ENCODE measurements at places on chromosomes 2 and 18. TPM values are rescaled to one million over a fixed set of nuclear protein-coding genes. Genes with fewer than 3 reads are reported as not detected.

GRCh38 chr2:233535271-233535670 lies 31.3 kb downstream of the USP40 start:
- no peaks in the 10 kb centered on the region for H3K27me3 ChIP-seq
- DNase-seq, result no peak
- H3K27ac ChIP-seq, result no peak overlapping the region
- H3K4me3 ChIP-seq, result no peak overlapping the region
- no peaks in the 10 kb centered on the region for H3K4me1 ChIP-seq

The MC4R gene
- 0.23 TPM for polyA plus RNA-seq

DNA sequence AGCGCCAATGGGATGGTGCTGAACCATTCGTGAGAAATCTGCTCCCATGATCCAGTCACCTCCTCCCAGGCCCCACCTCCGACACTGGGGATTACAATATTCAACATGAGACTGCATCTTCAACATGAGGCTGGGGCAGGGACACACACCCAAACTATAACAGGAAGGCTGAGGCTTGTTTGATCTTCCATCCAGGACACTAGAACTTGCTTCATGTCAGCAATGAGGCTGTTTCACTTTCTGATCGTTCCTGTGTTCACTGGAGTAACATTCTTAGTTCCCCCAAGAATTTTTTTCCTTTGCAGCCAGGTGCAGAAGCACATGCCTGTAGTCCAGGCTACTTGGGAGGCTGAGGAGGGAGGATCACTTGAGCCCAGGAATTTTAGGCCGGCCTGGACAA lies 30.8 kb upstream of the SOX11 start:
- no peak overlapping the region for H3K4me3 ChIP-seq
- no peaks in the 10 kb centered on the region for H3K36me3 ChIP-seq
- no peak for DNase-seq
- H3K4me1 ChIP-seq, result peaks cover 2% of the 10 kb centered on the region

The ORC4 gene
- 31.5 TPM for polyA plus RNA-seq

DNA sequence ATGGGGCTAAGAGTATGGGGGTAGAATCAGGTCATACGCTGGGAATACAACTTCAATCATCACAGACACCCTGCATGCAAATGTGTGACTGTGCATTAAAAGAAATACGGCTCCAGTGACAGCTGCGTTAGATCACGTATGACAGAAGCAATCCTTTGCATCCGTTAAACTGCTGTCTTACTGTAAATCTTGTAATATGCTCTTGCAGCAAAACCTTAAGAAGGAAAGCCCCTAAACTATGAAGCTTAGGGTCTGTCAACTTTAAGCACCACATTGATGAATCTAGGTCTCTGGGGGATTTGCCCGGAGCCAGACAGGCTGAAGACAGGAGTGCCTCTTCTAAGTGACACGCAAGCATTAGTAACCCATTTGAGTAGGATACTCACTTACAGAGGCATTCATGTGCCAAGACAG lies 84.7 kb upstream of the EML6 start:
- H3K27me3 ChIP-seq, result no peaks in the 10 kb centered on the region
- DNase-seq, result no peak
- H3K27ac ChIP-seq, result peak overlapping the region; percentile 73
- H3K4me3 ChIP-seq, result no peak overlapping the region

- H3K36me3 ChIP-seq, result no peaks in the 10 kb centered on the region
- no peak overlapping the region for H3K27ac ChIP-seq
- H3K27me3 ChIP-seq, result no peaks in the 10 kb centered on the region
- no peak overlapping the region for H3K4me3 ChIP-seq
- DNase-seq, result no peak
Measured at GRCh38 chr2:1203772-1204171, 209.5 kb upstream of the TPO start.

DNA sequence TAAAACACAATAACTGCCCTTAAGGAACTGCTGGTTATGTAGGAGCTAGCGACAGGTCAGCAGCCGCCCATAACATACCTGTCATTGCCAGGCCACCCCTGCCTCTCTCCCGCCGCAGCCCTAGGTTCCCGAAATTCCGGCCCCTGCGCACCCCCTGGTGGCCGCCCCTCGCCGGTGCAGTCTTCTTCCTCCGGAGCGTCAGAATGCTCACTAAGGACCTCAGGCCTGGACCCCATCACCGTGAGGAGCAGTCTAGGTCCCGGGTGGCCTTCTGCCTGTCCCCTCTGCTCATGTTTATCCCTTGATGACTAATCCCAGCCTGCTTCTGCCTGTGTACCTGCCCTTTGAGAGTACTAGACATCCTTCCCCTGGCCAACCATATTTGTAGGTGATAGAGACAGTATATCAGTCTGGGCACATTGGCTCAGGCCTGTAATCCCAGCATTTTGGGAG lies 115.7 kb upstream of the SLC1A4 start:
- H3K27me3 ChIP-seq, result no peaks in the 10 kb centered on the region
- H3K36me3 ChIP-seq, result no peaks in the 10 kb centered on the region
- DNase-seq, result peak; percentile 56

The FEV gene
- not detected for polyA plus RNA-seq

- H3K36me3 ChIP-seq, result no peaks in the 10 kb centered on the region
- peak overlapping the region; percentile 17 for H3K4me3 ChIP-seq
- H3K4me1 ChIP-seq, result no peaks in the 10 kb centered on the region
- no peaks in the 10 kb centered on the region for H3K27me3 ChIP-seq
- DNase-seq, result peak; percentile 88
Measured at GRCh38 chr2:101205521-101206479, 46.9 kb upstream of the CNOT11 start.

GRCh38 chr2:150572961-150573395 lies 85.5 kb upstream of the RND3 start:
- H3K4me3 ChIP-seq, result no peak overlapping the region
- no peaks in the 10 kb centered on the region for H3K27me3 ChIP-seq
- H3K27ac ChIP-seq, result no peak overlapping the region
- no peaks in the 10 kb centered on the region for H3K36me3 ChIP-seq
- H3K4me1 ChIP-seq, result no peaks in the 10 kb centered on the region

- H3K4me1 ChIP-seq, result no peaks in the 10 kb centered on the region
- H3K27ac ChIP-seq, result no peak overlapping the region
- no peaks in the 10 kb centered on the region for H3K36me3 ChIP-seq
- no peak overlapping the region for H3K4me3 ChIP-seq
Measured at GRCh38 chr2:7437141-7437540, 519.9 kb downstream of the RNF144A start.

The GCG gene
- 54.8 TPM for polyA plus RNA-seq

DNA sequence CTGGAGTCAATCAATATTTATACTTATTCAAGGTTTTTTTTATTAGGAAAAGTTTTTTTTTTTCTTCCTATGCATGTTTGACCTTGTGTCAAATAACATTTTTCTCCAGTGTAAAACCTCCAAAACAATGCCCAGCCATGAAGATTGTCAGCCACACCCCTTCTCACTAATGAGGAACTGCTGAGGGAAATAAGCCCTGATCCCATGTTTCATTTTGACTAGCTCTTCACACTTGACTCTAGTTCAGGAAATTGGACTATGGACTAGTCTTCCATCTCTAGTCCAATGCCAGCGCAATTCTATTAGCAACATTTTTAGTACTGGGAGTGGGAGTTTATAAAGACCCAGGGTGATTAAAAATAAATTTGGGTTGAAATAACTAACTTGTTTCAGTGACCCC lies 275.6 kb upstream of the CXCR4 start:
- no peaks in the 10 kb centered on the region for H3K27me3 ChIP-seq
- H3K4me1 ChIP-seq, result no peaks in the 10 kb centered on the region
- peak; percentile 48 for DNase-seq
- no peak overlapping the region for H3K27ac ChIP-seq

GRCh38 chr18:10546557-10547300 lies 20.9 kb downstream of the NAPG start:
- no peaks in the 10 kb centered on the region for H3K27me3 ChIP-seq
- H3K36me3 ChIP-seq, result peaks cover 40% of the 10 kb centered on the region
- peaks cover 2% of the 10 kb centered on the region for H3K4me1 ChIP-seq
- no peak overlapping the region for H3K4me3 ChIP-seq

- no peak overlapping the region for H3K27ac ChIP-seq
- no peak for DNase-seq
- no peaks in the 10 kb centered on the region for H3K36me3 ChIP-seq
- peaks cover 2% of the 10 kb centered on the region for H3K4me1 ChIP-seq
- H3K27me3 ChIP-seq, result no peaks in the 10 kb centered on the region
Measured at GRCh38 chr2:24521975-24522639, 31.1 kb downstream of the NCOA1 start.

DNA sequence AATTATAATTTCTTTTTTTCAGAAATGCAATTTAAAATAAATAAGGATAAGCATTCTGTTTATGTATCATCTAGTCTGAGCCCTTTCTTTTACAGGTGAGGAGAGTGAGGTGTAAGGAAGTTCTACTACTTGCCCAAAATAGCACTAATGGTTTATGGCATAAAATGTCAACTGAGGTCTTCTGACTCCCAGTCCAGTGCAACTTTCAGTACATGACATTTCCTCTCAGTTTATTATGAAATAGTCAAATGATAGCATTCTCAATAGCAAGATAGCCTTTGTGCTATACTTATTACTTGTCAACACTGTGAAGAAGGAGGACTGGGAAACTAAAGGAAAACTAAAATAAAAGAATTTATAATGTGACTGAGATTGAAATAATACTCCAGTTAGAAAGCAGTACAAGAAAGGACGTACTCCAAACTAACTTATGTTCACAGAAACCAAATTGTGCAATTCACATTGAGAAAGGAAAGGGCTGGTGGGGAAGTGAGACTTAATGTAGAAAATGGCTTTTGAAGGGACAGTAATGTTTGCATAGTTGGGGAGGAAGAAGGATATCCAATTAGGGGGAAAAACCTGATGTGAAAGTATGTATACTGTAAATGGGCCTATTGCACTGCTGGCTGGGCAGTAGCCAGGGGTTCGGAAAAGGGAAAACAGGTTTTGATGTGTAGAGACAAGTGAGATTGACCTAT lies 166.7 kb upstream of the ZEB2 start:
- H3K27ac ChIP-seq, result no peak overlapping the region
- H3K4me1 ChIP-seq, result no peaks in the 10 kb centered on the region
- DNase-seq, result peak; percentile 69
- H3K36me3 ChIP-seq, result no peaks in the 10 kb centered on the region

GRCh38 chr2:11305338-11305737 lies 39.1 kb downstream of the ROCK2 start:
- DNase-seq, result no peak
- H3K4me1 ChIP-seq, result no peaks in the 10 kb centered on the region
- no peaks in the 10 kb centered on the region for H3K27me3 ChIP-seq
- H3K4me3 ChIP-seq, result no peak overlapping the region

The GREB1 gene
- polyA plus RNA-seq, result 9.0 TPM
